ENCODE measurements at places on chromosomes 5 and 9.

- no peak for DNase-seq
These were observed 81.1 kb upstream of the GNA14 start for GRCh38 chr9:77729177-77729576.

DNA sequence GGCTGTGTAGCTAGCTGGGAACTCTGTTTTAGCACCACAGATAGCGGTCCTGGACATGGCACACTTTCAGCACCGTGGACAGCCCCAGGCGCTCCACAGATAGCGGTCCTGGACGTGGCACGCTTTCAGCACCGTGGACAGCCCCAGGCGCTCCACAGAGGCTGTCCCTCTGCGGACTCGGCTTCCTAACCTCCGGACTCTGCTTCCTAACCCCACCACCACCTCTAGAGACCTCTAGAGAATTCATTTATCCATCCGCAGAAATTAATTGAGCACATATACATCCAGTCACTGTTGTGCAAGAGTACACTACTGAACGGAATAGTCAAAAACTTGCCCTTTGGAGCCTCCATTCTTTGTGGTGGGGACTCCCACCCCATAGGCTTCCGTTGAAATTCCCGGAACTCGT lies 27.4 kb downstream of the UNC5A start:
- DNase-seq: no peak

- no peak for DNase-seq
These were observed 666.3 kb downstream of the DNAH5 start for GRCh38 chr5:13278148-13278547.

DNA sequence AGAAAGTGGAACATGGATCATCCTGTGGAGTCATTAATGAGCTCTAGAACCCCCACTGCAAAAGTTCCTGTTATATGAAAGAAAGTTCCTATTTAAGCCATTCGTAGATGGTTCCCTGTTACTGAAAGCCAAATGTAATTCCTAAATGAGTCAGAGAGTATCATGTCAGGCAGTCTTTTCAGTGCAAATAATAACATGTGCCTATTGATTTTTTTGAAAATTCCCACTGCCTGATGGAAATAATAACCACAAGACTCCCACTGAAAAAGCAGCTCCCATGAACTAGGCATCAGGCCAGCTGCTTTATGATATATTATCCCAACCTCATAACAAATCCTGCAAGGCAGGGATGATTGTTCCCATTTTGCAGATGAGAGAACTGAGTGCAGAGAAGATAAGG lies 217.2 kb downstream of the DAB2IP start:
- no peak for DNase-seq

GRCh38 chr5:40762705-40763104 lies 6.9 kb upstream of the TTC33 start:
- no peak for DNase-seq

Measured in vagina (tissue), 2 donors.